Activated gamma-delta T cell treated with Interleukin-2 at 50 U/mL for 16 hours (primary cell): ENCODE measurements at places on chromosomes 12 and 14.

GRCh38 chr12:26239122-26239851, 43.9 kb downstream of the SSPN start:
- no peak for DNase-seq

DNA sequence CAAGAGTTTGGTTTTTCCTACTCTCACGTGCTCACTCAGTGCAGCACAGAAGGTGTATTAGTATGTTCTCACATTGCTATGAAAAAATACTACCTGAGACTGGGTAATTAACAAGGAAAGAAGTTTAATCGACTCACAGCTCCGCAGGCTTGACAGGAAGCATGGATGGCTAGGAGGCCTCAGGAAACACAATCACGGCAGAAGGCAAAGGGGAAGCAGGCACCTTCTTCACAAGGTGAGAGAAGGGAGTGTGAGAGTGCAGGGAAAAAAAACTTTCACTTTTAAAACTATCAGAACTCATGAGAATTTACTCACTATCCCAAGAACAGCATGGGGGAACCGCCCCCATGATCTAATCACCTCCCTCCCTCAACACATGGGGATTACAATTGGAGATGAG, 185.8 kb upstream of the TMPO start:
- no peak for DNase-seq

GRCh38 chr14:25237845-25238244, 187.9 kb upstream of the STXBP6 start:
- DNase-seq: no peak

DNA sequence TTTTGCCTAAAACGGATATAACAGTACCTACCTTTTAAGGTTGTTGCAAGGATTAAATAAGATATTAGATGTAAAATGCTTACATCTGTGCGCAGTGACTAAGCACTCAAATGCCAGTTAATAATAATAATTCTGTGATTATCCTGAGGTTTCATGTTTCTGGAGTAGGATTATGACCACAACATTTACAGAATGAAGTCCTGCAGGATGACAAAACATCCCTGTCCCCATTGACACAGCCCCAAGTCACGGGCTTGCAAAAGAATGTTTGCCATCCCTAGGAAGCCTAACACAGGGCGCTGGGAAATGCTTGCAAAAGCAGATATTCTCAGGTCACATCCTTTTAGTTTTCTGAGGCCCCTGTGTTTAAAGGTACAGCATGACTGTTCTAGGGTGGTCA, 20.1 kb downstream of the SUSD6 start:
- DNase-seq: no peak

- DNase-seq: no peak
These were observed 73.4 kb downstream of the MNAT1 start for GRCh38 chr14:60807971-60808370.

GRCh38 chr14:105120056-105120455, 48.5 kb downstream of the JAG2 start:
- DNase-seq: no peak

DNA sequence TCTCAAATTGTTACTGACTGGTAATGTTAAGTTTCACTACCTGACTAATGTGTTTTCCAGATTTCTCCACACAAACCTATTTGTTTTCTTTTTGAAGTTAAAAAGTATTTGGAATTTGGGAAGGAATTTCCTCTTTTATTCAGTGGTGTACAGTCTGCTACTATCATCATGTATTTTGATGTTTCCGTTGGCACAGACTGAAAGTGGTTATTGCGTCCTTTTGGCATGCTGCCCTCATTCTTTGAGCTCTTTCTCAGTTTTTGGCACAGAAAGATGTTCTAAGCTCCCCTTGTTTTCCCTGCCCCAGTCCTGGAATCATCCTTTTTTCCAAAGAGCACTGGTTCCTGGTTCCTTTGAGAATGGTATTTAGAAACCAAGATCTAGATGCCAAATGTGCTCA, 31.4 kb upstream of the RTRAF start:
- no peak for DNase-seq

GRCh38 chr12:58026897-58027891, 85.8 kb downstream of the ATP23 start:
- no peak for DNase-seq

GRCh38 chr14:105527381-105527825, 1.0 kb downstream of the TMEM121 start:
- DNase-seq: no peak

GRCh38 chr14:62629176-62629725, 416.0 kb downstream of the KCNH5 start:
- no peak for DNase-seq

GRCh38 chr14:78448164-78449094, 278.3 kb downstream of the NRXN3 start:
- DNase-seq: no peak
